ENCODE measurements at places on chromosomes 6 and 20. TPM values are rescaled to one million over a fixed set of nuclear protein-coding genes. Genes with fewer than 3 reads are reported as not detected.

SNAP91 gene
- 1.4 TPM for total RNA-seq

RIN2 gene
- total RNA-seq: 1.0 TPM

FKBP1C gene
- 1.2 TPM for total RNA-seq

DNA sequence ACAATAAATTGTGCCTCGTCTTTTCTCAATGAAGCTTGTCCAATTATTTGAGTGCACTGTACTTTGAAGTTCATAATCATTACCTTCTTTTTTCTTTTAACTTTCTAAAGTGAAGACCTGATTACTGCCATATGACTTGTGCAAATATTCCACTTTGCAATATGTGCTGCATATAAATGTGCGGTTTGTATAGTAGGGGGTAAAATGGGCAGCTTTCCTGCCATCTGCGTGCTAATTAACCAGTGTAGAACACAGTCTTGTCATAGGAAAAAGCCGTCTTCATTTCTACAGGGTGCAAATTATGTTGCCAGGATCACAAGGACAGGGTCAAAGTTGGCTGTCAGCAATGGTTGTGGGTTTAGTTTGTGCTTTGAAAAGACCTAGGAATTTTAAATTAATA, 397.0 kb downstream of the NKAIN2 start:
- H3K4me1 ChIP-seq: no peaks in the 10 kb centered on the region
- DNase-seq: no peak
- no peak overlapping the region for H3K27ac ChIP-seq
- H3K36me3 ChIP-seq: no peaks in the 10 kb centered on the region
- H3K27me3 ChIP-seq: no peaks in the 10 kb centered on the region

GRCh38 chr6:34922177-34922663, 33.2 kb downstream of the ANKS1A start:
- peaks cover 5% of the 10 kb centered on the region for H3K4me1 ChIP-seq
- H3K27me3 ChIP-seq: no peaks in the 10 kb centered on the region
- no peak for DNase-seq

GRCh38 chr20:41054847-41055230, 26.2 kb downstream of the TOP1 start:
- no peaks in the 10 kb centered on the region for H3K4me1 ChIP-seq
- H3K4me3 ChIP-seq: no peak overlapping the region
- H3K36me3 ChIP-seq: no peaks in the 10 kb centered on the region
- DNase-seq: no peak

DNA sequence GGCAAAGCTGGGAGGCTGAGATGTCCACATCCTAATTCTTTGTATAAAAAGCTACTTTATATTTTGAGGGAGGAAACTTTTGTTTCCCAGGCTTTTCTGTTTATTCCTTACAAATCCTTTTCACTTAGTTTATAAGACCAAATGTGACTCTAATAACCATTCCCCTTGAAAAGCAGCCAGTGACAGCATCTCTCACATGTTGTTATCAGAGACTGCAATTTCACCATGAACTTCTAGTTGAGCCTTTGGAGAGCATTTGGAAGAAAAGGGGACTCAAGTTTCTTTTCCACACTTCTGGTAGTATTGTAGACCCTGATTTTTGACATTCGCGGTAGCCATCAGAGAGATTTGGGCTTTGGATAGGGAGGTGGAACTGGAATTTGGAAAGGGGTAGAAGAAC, 215.8 kb downstream of the RNF144B start:
- H3K36me3 ChIP-seq: no peaks in the 10 kb centered on the region
- H3K27ac ChIP-seq: no peak overlapping the region
- H3K27me3 ChIP-seq: no peaks in the 10 kb centered on the region
- H3K4me3 ChIP-seq: no peak overlapping the region
